Adrenal gland (tissue), 19 donors: ENCODE measurements at places on chromosomes 4 and X. TPM values are rescaled to one million over a fixed set of nuclear protein-coding genes. Genes with fewer than 3 reads are reported as not detected.

DNA sequence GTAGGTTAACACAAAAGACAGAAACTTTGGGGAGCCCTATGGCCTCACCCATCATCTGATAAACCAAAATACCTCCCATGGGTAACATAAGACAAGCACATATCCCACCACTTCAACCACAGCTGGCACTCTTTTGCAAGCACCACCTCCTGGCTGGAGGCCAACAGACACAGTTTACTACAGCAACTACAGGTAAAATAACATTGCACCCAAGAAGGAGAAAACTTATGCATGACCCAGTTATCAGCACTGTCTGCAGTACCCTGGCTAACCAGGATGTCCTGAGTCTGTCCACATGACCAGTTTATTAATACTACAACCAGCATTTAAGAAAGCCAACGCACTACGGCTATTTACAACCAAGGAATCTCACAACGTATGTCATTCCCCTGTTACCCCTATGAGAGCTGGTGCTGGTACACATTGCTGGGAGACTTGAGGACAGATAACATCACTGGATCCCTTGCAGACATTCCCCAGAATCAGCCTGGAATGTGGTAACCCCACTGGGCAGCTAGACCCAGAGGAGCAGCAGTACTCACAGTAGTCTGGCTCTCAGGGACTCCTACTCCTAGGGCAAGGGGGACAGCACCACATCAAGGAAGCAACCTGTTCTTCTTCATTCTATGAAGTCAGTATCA lies 32.0 kb downstream of the ELF2 start:
- H3K4me1 ChIP-seq: no peaks in the 10 kb centered on the region
- no peaks in the 10 kb centered on the region for H3K36me3 ChIP-seq
- H3K27ac ChIP-seq: no peak overlapping the region
- no peak for DNase-seq
- H3K4me3 ChIP-seq: no peak overlapping the region

GRCh38 chr4:121213940-121214339 lies 49.8 kb upstream of the TNIP3 start:
- H3K36me3 ChIP-seq: no peaks in the 10 kb centered on the region
- H3K27me3 ChIP-seq: no peaks in the 10 kb centered on the region
- H3K4me3 ChIP-seq: no peak overlapping the region
- no peak overlapping the region for H3K27ac ChIP-seq
- H3K4me1 ChIP-seq: no peaks in the 10 kb centered on the region
- no peak for DNase-seq

DNA sequence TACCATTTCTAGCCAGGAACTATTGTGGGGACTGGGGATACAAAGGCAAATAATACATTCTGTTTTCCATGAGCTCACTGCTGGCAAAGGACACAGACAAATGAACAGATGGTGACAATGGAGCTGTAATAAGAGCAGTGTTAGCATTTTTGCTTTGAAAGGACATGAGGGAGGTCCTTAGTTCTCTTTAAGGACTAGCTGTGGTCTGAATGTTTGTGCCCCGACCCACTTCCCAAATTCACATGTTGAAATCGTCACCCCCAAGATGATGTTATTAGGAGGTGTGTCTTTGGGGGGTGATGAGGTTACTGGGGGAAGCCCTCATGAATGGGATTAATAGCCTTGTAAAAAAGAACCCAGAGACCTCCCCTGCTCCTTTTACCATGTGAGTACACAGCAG lies 30.3 kb downstream of the CCNG2 start:
- DNase-seq: no peak
- H3K27ac ChIP-seq: no peak overlapping the region
- no peaks in the 10 kb centered on the region for H3K4me1 ChIP-seq
- H3K4me3 ChIP-seq: no peak overlapping the region
- no peaks in the 10 kb centered on the region for H3K27me3 ChIP-seq

DNA sequence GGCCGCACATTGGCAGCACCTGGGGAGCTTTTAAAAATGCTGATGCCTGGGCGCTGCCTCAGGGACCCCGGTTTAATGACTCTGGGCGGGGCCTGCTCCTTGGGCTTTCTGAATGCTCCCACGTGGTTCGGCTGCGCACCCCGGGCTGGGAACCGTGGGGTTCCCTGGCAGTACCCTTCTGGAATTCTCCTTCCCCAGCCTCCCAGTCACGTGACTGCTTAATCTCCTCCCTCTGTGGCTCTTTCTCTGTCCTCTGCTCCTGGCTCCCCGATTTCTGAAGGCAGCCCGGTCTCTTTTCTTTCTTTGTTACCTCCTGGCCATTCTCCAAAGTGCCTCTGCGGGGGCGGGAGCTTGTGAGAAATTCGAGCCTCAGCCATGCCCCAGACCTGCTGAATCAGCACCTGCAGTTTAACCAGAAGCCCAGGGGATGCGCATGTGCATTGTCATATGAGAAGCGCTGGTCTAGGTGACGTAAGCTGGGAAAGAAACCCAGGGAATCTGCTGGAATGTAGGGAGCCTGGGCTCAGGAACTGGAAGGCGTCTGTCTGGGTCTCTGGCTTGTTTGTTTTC lies 16.6 kb downstream of the CLCN4 start:
- peaks cover 5% of the 10 kb centered on the region for H3K4me1 ChIP-seq
- H3K27me3 ChIP-seq: peaks cover 5% of the 10 kb centered on the region
- peak; percentile 51 for DNase-seq

- no peaks in the 10 kb centered on the region for H3K4me1 ChIP-seq
- no peak overlapping the region for H3K27ac ChIP-seq
- DNase-seq: no peak
- no peaks in the 10 kb centered on the region for H3K27me3 ChIP-seq
- H3K4me3 ChIP-seq: no peak overlapping the region
- H3K36me3 ChIP-seq: no peaks in the 10 kb centered on the region
Measured at GRCh38 chrX:149699761-149700160, 12.1 kb upstream of the MAGEA11 start.

DNA sequence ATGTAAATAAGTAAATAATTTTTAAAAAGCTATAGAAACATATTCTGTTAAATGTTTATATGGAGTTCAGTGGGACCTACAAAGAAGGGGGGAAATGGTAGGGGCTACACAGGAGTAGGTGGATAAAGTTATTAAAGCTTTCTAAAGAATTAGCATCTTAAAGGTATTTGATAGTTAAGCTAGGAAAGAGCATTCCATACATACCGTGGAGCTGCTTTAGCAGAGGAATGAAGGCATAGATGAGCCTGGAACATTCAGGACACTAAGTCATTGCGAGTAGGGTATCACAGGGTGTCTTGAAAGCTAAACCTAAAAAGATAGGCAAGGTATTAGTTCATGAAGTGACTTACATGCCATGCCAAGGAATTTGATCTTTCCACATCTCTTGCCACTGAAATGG lies 60.4 kb downstream of the SLC10A6 start:
- H3K36me3 ChIP-seq: no peaks in the 10 kb centered on the region
- no peaks in the 10 kb centered on the region for H3K4me1 ChIP-seq
- H3K4me3 ChIP-seq: no peak overlapping the region
- H3K27me3 ChIP-seq: no peaks in the 10 kb centered on the region

GRCh38 chr4:9962611-9963314 lies 58.5 kb downstream of the SLC2A9 start:
- DNase-seq: no peak
- H3K27me3 ChIP-seq: no peaks in the 10 kb centered on the region
- H3K27ac ChIP-seq: no peak overlapping the region
- H3K4me3 ChIP-seq: no peak overlapping the region

DNA sequence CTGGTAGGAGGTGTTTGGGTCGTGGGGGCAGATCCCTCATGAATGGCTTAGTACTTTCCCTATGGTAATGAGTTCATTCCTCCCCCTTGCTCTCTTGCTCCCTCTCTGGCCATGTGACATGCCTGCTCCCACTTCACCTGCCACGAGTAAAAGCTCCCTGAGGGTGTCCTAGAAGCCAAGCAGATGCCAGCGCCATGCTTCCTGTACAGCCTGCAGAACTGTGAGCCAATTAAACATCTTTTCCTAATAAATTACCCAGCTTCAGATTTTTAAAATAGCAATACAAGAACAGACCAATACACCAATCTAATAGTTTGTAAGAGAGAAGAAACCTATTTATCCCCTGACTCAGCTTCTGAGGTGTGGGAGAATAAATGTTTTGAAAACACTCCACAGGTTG lies 60.5 kb downstream of the FGFBP1 start:
- no peaks in the 10 kb centered on the region for H3K4me1 ChIP-seq
- H3K27ac ChIP-seq: no peak overlapping the region
- H3K36me3 ChIP-seq: no peaks in the 10 kb centered on the region
- no peaks in the 10 kb centered on the region for H3K27me3 ChIP-seq
- DNase-seq: no peak

Gene ERCC6L
- total RNA-seq: 0.14 TPM

Gene AVPR2
- 0.57 TPM for total RNA-seq

DNA sequence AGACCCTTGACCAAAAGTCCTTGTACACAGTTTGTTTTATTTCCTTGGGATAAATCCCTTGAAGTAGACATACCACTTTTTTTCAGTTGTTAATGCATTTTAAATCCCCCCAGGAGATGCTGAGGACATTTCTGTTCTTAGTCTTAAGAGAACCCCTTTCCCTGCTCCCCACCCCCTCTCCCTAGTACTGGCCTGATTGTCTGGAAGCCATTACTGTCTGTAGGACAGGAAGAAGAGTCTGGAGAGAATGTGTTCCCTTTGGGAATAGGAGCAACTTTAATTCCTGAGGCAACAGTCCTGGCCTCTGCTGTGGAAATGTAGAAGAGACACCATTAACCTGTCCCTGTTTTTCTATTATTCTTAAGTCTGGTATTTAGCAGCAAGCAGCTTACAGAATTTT lies 52.3 kb upstream of the TMEM131L start:
- no peak overlapping the region for H3K4me3 ChIP-seq
- H3K27me3 ChIP-seq: no peaks in the 10 kb centered on the region
- H3K27ac ChIP-seq: no peak overlapping the region
- DNase-seq: no peak

Gene UGT2B15
- total RNA-seq: not detected

Gene CFP
- 8.3 TPM for total RNA-seq

DNA sequence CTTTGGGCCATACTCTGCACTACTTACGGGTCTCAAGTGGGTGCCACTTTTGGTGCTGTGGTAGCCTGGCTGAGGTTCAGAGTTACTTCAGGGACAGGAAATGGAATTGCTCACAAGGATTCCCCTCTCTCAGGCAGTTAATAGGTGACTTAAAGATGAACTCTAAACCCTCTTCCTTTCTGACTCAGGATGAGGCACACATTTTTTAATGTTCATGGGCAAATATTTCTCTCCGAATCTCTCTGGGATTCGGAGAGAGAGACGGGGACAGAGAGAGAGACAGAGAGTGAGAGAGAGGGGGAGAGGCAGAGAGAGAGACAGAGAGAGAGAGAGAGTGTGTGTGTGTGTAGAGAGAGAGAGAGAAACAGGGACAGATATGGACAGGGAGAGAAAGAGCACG lies 79.8 kb downstream of the NYX start:
- H3K4me3 ChIP-seq: no peak overlapping the region
- DNase-seq: no peak
- H3K4me1 ChIP-seq: no peaks in the 10 kb centered on the region
- H3K27me3 ChIP-seq: no peaks in the 10 kb centered on the region

DNA sequence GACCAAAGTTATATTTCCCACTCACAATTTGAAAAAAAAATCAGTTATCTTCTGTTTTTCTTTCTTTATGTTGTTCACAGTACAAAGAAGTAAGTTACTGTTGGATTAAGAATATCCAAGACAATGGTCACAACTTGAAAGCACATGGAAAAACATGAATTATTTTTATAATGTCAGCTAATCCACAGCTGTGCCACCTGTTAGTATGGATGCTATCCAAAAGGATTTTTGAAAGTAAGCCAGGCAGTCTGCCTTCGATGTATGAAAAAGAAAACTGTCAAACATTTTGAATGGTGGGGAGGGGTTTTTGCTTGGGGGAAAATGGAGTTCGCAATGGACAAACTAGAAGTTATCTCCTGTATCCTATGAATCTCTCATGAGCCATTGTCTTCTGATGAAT lies 6.2 kb downstream of the GPM6A start:
- H3K4me3 ChIP-seq: no peak overlapping the region
- no peaks in the 10 kb centered on the region for H3K4me1 ChIP-seq
- DNase-seq: no peak
- H3K36me3 ChIP-seq: no peaks in the 10 kb centered on the region

GRCh38 chrX:68147848-68148247 lies 285.4 kb downstream of the OPHN1 start:
- no peaks in the 10 kb centered on the region for H3K36me3 ChIP-seq
- no peaks in the 10 kb centered on the region for H3K27me3 ChIP-seq
- no peak overlapping the region for H3K27ac ChIP-seq
- no peak for DNase-seq
- H3K4me1 ChIP-seq: no peaks in the 10 kb centered on the region

DNA sequence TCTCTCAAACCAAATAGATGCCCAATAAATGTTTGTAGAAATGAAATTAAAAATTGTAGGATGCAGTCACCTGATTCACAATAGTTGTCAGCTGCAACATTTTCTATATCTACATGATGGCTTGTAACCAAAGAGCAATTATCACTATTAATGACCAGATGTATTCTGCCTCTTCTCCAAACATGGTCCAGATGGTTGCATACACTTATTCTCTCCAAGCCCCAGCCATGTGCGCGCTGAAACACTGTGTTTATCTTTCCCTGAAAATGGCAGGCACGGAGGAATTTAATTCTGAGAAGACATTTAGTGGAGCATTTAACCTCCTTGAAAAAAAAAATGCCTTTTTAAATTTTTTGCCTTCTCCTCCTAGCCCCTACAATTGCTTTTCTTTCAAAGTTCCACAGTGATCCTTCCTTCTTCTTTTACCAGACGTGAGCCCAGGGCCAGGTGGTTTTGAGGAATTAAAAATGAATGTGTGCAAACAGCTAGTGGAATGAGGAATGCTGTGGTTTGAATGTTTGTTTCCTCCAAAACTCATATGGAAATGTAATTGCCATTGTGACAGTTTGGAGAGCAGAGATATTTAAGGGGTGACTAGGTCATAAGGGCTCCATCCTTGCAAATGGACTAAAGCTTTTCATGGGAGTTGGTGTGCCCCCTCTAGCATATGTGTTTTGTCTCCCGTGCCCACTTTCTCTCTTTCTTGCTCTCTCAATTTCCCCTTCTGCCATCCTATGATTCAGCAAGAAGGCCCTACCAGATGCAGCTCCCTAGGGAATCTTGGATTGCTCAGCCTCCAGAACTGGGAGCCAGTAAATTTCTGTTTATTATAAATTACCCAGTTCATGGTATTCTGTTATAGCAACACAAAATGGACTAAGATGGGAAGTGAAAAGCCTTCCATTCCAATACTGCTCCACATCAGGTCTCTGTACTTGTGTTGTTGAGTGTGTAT lies 136.0 kb downstream of the GABRB1 start:
- H3K27me3 ChIP-seq: no peaks in the 10 kb centered on the region
- H3K4me3 ChIP-seq: no peak overlapping the region
- no peak overlapping the region for H3K27ac ChIP-seq
- no peaks in the 10 kb centered on the region for H3K36me3 ChIP-seq
- no peak for DNase-seq

Gene GPR173
- total RNA-seq: 1.5 TPM

Gene TEC
- total RNA-seq: 5.5 TPM

Gene MAGEA2
- not detected for total RNA-seq

Gene TNIP2
- 48.9 TPM for total RNA-seq

Gene RAB39B
- 2.1 TPM for total RNA-seq

Gene ZMAT1
- total RNA-seq: 8.9 TPM
